ENCODE measurements at places on chromosomes 7 and 10.

DNA sequence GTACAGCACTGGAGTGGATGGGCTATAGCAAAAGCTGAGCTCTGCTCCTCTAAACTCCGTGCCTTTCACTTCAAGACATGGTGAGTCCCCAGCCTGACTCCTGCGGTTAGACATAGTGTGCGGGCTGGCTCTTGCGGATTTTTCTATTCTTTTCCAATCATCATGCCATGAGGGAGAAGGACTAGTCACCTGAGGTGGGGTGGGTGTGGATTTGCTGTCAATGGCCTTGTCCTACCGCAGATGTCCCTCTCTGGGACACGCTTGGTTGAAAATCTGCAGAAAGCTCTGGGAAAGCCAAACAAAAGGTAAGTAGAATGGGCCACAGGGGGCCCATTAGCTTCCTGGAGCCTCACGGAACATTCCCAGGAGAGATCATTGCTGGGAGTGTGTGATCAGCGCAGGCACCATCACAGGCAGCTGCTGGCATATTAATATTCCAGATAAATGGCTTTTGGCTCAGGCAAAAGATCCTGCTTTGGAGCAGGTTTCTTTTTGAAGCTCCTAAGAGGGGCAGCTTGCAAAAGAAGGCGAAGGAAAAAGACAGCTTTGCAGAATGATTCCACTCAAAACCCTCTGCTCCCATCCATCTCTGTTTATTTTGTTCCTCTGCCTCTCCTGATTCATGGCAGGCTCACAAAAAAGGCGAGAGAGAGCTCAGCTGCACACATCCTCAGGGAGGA lies 509.0 kb upstream of the ZMIZ1 start:
- no peak for DNase-seq

DNA sequence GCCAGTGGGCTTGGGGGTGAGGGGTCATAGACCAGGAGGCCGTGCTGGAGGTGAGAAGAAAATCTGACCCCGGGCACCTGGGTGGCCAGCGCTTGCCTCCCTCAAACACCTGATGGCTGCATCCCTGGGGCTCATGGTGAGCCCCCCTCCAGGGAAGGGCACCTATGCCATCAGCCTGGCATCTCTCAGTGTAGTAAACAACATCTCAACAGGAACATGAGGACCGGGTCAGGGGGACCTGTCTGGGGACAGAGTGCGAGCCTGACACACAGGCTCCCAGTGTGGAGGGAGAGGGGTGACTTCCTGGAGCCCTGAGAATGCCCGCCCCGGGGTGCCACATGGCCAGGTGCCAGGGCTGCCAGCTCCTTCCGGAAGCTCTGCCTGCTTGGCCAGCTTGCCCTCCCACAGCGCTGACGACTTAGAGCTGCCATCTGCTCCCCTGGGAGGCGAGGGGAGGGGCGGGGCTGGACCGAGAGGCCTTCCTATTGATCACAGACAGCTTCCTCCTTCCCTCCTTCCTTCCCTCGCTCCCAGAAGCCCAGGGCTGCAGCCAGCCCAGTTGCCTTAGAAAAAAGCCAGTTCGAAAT lies 12.3 kb downstream of the STX1A start:
- DNase-seq, result no peak

DNA sequence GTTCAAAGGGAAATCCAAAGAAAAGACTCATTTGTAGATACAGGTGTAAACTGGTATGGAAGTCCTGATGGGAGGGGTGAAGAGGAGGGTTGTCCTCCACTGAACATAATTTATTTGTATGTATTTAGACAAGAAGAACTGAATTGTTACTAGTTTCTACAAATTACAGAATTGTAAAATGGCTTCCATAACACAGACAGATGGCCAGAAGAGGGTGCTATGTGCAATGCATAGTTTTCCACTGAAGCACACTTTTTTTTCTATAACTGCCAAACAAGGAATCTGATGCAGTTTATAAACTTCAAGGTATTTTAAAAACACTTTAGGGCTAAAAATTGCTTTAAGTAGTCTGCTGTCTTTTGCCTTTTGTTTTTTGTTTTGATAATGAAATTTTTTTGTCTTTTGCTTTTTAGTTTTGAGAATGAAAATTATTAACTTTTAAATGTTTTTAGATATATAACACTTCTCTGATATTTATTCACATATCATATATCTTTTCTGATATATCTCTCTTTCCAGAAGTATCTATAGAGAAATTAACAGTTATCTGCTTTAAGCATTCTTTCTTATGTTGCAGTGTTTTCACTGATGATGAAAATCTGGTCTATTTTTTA lies 58.5 kb downstream of the PHYHIPL start:
- peak; percentile 23 for DNase-seq

- DNase-seq, result no peak
These were observed 114.4 kb downstream of the PTPRN2 start for GRCh38 chr7:158473221-158473620.

DNA sequence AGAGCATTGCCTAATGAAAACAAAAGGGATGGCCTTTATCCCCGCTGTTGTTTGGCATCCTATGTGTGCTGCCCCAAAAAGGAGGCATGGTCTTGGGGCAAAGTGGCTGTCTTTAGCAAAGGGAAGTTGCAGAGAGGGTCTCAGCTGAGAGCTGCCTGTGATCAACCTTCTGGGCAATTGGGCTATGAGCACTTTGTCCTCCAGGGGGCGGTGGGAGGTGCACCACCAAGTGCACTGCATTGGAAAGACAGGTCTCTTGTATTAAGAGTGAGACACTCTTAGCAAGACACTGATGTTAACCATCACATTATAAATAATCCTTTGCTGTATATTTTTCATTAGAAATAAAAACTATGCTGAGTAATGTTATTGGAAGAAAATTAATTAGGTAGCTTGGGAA lies 314.8 kb downstream of the POM121L12 start:
- DNase-seq, result no peak

DNA sequence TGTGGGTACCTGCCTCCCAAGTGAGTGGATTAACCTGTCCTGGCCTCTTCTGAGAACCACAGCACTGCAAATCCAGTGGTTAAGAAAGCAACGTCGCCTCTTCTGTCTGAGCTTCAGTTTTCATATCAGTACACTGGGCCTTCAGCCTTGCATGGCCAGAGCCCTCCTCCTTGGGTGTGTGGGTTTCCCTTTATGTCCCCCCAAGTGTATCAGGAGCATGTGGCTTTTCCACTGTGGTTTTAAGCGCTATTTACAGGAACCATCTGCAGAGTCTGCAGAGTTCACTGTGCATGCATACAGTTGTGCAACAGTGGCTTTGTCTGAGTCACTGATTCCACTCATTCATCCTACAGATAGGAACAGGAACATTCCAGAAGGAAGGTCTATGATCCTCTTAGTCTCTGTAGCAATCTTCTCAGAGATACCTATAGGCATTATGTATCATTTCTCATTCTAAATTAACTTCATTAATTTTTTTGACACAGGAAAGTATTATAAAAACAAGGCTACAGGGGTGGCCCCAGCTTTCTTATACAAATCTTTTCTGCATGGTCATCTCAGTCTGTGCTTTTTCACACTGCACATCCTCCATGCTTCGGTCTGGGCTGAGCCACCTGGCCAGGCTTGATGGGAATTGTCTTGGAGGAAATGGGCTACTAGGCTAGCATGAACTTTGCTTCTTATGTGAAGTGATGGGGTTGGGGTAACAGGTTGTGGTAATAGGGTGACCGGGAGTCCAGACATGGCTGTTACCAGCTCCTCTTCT lies 17.1 kb downstream of the MBL2 start:
- DNase-seq, result no peak

DNA sequence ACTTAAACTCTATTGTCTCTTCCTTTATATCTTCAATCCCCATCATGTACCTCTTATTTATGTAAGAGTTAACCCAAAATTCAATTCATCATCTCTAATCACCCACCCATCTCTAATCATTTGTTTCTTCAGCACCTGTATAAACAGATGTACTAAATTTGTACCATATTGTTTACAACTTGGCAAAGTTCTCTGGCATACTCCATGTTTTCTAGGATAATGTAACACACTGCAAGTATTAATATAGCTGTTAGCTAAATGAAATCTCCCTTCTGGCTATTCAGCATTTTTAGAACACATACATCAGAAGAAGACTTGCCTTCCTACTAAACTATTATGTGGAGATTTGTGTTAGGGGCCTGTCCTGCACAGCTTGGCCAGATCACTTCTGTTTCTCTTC lies 33.1 kb downstream of the MALSU1 start:
- DNase-seq, result no peak

DNA sequence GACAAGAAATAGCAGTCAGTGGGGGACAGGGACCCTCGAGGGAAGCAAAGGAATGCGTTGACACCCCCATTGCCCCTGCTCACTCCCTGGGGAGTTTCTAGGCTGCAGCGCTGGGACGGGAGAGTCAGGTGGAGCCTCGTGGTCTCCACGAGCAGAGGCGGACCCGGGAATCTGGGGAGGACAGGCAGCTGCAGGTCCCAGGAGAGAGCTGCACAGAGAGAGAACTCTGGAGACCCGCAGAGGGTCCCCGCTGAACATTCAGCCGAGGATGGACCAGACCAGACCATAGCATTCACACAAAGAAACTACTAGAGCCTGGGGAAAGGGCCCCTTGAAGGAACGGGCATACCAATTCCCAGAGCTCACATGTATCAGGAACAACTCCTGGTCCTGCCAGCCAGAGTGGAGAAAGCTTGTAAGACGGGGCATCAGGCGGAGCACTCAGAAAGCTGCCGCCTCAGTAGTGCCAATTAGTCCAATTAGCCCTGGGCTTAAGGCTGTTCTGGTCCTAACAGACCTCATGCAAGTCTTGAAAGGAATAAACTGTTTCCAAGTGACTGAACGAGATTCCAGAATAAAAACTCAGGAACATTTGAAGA lies 966.7 kb upstream of the ZNF722 start:
- DNase-seq, result no peak

DNA sequence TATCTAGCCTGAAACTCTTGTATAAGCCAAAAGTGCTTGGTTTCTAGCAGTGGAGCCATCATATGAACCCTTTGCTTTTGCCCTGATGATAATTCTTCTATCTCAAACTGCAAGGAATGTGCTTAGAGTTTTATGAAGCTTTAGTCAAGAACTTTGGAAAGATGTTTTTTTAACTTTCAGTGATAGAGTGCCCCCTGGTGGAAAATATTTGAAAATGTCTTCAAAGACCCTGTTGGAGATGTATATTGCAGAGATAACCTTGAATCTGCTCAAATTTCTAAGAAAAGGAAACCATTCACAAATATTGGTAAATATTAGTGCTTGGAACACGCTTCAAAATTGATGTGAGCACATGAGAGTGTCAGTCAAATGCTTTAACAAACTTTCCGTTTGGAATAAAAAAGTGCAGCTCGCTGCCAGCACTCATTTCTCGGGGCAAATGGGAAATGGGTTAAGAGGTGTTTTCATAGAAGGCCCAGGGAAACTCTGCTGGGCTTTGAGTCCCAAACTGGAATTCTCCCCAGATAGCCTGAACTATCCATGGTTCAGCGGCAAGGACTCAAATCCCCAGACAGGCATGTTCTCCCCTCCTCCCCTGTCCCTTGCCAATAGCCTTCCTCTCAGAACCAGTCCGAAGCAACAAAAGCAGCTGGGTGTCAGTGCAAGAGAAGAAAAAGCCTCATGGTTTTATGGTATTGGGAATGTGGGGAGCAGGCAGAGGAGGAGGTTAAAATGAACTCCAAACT lies 129.3 kb downstream of the MYOF start:
- DNase-seq, result peak; percentile 25
